Lower leg skin (tissue), 4 donors: ENCODE measurements at places on chromosomes 16 and 17.

GRCh38 chr16:48901712-48902374, 291.9 kb upstream of the N4BP1 start:
- no peak for DNase-seq

GRCh38 chr17:37884516-37884915, 39.7 kb upstream of the TBC1D3K start:
- no peak for DNase-seq

DNA sequence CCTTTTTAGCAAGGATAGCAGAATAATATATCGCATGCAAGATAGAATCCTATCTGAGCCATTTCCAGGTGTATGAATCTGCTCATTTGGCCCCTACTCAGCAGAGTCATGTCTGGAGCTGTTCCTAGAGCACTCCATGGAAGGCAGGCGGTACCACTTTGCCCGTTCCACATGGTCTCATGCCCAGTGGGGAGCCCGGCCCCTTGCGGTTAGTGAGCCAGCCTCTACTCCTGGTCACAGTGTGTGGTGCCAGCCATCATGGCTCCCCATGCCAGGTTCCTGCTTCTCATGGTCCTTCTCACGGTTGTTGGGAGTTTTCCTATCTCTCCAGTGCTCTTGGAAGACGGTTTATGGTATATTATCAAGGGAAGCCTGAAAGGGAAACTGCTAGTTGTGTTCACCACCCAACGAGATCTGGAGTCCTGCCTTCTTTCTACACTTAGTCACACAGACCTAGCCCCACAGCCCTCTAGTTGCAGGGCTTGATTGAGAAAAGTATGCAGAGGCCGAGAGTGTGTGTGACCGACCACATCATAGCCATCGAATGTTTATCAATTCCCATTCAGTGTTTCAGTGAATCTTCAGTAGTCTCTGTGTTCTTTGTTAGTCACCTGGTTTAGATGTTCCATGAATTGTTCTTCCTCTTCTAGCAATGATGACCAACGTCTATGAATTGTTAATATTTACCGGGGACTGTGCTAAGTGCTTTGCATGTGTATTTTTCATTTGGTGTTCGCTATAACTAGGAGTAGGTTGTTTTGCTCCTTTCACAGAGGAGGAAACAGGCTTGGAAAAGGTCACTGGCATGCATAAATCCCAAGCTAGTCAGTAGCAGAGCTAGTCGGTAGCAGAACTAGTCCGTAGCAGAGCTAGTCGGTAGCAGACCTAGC, 9.6 kb downstream of the JPT2 start:
- DNase-seq, result no peak

DNA sequence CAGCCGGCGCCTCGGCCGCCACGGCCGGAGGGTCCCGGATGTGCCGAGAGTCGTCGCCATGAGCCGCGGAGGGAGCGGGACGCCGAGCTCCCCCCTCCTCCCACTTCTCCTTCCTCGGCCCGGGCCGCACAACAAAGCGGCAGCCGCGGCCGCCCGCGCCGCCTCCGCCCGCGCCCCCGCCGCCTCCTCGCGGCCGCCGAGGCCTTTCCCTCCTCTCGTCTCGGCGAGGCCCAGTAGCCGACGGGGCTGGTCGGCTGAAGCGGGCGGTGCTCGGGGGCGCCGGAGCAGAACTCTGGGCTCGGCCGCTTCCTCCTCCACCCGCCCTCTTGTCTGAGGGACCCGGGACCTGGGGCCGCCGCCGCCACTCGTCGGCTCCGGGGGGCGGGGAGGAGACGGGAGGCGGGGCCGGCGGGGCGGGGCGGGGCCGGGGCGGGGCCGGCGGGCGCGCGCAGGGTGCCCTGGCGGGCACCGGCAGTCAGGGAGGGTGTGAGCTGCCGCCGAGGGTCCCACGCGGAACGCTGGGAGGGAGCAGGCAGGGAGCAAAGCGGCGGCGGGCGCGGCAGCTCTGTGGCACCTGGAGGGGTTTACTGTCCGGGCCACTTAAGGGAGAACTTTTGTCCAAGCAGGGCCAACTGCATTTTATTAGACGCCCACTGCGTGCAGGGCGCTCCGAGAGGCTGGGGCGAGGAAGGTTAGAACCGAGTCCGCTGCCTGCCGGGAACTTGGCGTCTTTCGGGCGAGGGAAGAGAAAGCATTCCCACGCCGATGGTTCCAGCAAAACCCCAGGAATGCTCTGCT, at the start of gene SMURF2:
Gene SMURF2 (minus strand): TSS at position 332 of the 798 bp plus-strand sequence. CDS start 427 bp downstream, outside the sequence.
- DNase-seq, result peak; percentile 64

- DNase-seq, result peak; percentile 53
Measured at GRCh38 chr17:66748578-66748977, 86.3 kb upstream of the CACNG5 start.

- DNase-seq, result no peak
Measured at GRCh38 chr17:12927541-12928425, 90.0 kb downstream of the ELAC2 start.

- DNase-seq, result no peak
Measured at GRCh38 chr17:34622862-34623623, 43.7 kb downstream of the TMEM132E start.

- DNase-seq, result no peak
Measured at GRCh38 chr16:48206594-48207242, 37.4 kb upstream of the LONP2 start.

DNA sequence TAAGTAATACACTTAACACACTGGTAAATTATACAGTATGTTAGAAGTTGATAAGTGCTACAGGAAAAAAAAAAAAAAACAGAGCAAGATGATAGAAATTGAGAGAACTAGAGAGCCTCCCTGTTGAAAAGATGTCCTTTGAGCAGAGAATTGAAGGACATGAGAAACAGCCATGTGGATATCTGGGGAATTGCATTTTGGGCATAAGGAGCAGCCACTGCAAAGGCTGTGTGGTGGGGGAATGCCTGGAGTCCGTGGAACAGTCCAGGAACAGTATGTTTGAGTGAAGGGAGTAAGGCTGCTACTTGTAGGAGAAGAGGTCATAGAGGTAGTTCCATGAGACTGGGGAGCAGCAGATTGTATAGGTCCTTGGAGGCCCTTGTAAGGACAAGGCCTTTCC, 178.4 kb downstream of the FTO start:
- no peak for DNase-seq

DNA sequence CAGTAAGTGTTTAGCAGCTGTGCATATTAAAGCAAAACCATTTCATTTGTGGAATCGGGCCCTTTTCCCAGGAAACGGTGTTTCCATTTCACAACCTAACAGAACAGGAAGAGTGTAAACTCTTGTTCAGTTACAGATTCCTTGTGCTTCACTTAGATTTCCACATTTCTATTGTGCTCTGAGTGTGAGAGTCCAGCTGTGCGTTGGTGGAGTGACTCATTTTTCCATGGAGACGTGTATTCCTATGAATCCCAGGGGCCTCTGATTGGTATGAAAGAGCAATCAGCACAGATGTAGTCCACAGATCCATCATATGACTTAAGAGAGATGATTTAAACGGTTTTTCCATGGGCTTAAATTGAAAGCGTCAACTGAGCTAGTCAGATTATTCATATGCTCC, 13.3 kb upstream of the CAVIN1 start:
- DNase-seq, result peak; percentile 87

DNA sequence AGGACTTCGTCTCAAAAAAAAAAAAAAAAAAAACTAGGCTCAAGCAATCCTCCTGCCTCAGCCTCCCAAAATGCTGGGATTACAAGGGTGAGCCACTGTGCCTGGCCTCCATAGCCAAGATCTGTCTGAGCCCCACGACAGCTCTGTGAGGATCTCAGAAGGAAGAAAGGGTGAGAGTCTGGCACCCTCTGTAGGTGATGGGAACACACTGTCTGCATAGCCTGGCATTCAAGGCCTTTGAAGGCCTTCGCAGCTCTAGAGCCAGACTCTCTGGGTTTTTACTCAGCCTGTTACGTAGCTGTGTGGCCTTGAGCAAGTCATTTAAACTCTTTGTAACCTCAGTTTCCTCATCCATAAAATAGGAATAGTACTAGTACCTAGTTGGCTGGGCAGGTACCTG, 6.3 kb upstream of the XPO6 start:
- no peak for DNase-seq

GRCh38 chr17:78912082-78912481, 9.1 kb upstream of the CEP295NL start:
- no peak for DNase-seq

- no peak for DNase-seq
Measured at GRCh38 chr16:48212033-48212432, 32.1 kb upstream of the LONP2 start.

DNA sequence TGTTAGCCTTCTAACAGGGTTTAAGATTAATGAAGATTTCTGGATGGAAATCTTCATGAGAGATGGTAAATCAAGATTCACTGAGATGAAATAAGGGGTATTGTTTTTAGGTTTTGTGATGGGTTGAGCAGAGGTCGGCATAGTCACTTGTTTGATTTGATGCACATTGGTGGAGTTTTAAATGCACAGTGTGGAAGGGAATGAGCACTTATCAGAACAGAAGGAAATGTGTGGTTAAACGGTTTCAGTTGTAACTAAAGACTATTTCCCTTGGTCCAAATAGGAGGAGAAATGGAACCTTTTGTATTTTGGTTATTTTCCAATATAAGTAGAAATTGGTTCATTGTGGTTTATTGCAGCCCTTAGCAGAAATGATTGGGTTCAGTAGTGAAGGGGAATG, 34.1 kb downstream of the CBFB start:
- DNase-seq, result no peak

DNA sequence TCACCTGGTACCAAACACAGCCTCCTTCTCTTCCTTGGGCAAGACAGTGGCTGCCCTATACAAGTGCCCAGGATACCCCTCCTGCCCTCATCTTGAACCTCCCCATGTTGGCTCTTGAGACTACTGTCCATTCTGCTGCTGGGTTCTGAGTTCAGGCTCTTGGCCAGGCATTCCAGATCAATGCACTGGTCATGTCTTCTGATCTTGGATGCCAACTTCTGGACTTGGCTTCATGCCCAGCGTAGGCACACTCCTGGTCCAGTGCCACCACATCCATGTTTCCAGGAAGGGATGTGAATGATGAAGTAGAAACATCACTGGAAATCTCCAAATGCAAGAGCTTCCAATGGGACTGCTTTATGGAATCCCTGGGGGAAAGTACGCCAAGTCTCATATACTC, 51.5 kb downstream of the DYNLRB2 start:
- no peak for DNase-seq

GRCh38 chr17:81931557-81932332, 4.2 kb upstream of the MAFG start:
- no peak for DNase-seq

GRCh38 chr17:7632492-7632894, 2.6 kb downstream of the SHBG start:
- no peak for DNase-seq

DNA sequence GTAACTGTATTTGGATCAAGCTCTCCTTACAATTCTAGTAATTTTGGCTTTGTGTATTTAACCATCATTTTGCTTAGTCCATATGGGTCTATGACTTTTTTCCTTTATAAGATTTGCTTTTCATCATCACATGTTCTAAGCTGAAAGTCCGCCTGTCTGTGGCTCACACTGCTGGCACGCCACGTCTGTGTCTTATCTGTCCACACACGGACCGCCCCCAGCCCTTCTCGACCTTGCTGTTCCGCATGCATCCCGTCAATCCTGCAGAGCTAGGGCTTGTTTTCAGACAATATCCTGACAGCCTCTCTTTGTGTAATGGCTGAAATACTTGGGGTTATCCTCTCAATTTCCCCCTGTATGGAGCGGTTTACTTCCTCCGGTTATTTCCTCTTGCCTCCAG, 8.4 kb upstream of the ALDH3A1 start:
- no peak for DNase-seq

- DNase-seq, result no peak
Measured at GRCh38 chr16:53056392-53056881, 1.6 kb downstream of the CHD9 start.

DNA sequence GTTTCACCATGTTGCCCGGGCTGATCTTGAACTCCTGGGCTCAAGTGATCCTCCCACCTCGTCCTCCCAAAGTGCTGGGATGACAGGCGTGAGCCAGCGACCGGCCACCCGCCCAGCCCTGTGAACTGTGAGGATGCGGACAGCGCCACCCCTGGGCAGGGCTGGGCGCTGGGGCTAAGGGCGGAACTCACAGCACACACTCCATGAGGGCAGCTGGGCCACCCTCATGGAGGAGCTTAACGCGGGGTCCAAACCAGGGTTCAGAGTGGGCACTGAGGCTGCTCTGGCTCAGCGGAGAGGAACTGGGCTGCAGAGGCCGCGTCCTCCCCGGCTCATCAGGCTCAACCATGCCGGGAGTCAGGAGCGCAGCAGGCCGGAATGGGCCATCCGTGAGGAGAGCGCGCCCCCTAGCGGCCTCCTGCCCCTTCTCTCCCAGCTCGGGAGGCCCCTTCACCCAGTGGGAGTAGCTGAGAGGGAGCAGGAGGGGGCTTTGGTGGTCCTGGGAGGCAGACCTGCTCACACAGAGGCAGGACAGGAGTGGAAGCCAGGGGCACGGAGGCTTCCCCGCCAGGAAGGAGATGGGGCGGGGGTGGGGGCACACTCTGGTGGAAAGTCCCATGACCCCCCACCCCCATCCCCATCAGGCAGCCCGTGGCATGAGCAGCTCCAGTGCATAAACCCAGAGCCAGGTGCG, 13.8 kb downstream of the CORO7 start:
- peak; percentile 96 for DNase-seq

- DNase-seq, result peak; percentile 78
Measured at GRCh38 chr16:74480150-74481029, 59.1 kb upstream of the CLEC18B start.

GRCh38 chr16:4800290-4801041, 2.0 kb downstream of the ROGDI start:
- no peak for DNase-seq

DNA sequence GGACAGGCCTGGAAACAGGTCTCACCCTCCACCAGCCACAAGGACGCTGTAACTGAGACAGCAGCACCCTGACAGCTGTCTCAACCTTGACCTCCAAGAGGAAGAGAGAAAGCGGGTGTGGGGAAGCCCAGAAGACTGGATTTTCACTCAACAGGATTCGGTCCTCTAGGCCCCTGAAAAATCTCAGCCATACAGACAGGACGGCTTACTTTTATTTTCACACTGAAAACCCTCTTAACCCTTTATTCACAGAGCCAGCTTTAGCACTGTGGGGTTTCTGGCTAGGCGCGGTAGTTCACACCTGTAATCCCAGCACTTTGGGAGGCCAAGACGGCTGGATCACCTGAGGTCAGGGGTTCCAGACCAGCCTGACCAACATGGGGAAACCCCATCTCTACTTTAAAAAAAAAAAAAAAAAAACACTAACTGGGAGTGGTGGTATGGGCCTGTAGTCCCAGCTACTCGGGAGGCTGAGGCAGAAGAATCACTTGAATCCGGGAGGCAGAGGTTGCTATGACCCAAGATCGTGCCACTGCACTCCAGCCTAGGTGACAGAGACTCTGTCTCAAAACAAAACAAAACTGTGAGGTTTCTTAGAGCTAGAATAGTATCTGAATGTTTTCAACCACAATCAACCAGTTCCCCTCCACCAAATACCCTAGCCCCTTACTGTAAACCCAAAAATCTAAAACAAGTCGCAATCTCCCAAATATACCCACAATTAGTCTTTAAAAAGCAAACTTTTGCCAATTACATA, 5.3 kb downstream of the ANKRD11 start:
- no peak for DNase-seq

DNA sequence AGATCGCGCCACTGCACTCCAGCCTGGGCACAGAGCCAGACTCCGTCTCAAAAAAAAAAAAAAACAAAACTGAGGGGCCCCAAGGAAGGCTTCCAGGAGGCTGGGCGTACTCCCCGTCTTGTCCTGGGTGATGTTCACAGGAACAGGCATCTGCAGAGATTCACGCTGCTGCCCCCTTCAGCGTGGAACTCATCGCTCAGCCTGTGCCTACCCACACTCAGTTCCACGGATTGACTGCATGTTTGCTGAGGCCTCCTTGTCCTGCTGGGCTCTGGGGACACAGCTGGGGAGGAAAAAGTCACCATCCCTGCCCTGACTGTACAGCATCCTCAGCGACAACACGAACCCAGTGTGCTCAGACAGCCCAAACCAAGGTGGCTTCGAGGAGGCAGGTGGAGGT, 12.9 kb upstream of the OSGIN1 start:
- no peak for DNase-seq
